ENCODE measurements at places on chromosomes 3 and 15.

DNA sequence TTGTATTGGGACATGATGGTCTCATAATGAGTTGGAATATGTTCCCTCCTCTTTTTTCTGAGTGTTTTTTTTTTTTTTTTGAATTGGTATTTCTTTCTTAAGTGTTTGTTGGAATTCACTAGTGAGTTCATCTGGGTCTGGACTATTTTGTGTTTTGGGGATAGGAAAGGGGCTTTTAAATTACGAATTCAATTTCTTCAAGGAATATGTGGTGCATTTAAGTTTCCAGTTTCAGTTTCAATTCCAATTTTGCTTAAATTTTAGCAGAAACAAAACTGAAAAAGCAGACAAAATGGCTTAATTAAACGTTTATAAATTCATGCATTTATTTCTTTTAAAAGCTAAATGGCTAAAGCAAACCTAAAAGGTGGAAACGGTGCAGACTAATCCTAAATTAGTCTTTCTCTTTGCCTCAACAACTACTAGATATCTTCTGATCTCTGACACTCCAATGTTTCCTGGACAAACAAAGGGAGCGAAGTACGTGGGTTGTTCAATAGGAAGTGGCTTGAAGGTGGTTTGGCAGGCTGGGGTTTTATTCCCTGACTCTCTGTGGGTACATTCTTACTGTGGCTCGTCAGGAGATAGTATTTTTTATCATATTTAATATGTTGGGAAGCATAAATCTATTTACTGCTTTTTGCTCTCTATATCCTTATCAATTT lies 50.0 kb upstream of the CORO2B start:
- no peak for DNase-seq

- no peak for DNase-seq
Observed at GRCh38 chr15:76058714-76059319, 968 bp upstream of the TMEM266 start.

DNA sequence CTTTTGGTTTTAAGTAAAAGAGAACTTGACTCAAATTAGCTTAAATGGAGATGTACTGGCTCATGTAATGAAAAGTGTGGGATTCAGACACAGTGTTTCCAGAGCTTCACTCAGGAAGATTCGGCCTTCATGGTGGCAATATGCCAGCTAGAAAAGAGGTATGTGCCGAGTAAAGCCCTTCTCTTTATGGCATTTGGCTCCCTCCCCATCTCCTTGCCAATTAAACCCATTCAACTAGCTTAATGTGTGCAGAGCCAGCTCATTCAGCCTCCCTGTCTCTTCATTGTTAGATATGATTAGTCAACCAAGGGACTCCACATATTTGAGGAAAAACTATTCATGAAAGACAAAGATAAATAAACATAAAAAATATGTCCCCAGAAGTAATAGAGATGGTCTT lies 15.0 kb upstream of the TRANK1 start:
- DNase-seq: peak; percentile 72

DNA sequence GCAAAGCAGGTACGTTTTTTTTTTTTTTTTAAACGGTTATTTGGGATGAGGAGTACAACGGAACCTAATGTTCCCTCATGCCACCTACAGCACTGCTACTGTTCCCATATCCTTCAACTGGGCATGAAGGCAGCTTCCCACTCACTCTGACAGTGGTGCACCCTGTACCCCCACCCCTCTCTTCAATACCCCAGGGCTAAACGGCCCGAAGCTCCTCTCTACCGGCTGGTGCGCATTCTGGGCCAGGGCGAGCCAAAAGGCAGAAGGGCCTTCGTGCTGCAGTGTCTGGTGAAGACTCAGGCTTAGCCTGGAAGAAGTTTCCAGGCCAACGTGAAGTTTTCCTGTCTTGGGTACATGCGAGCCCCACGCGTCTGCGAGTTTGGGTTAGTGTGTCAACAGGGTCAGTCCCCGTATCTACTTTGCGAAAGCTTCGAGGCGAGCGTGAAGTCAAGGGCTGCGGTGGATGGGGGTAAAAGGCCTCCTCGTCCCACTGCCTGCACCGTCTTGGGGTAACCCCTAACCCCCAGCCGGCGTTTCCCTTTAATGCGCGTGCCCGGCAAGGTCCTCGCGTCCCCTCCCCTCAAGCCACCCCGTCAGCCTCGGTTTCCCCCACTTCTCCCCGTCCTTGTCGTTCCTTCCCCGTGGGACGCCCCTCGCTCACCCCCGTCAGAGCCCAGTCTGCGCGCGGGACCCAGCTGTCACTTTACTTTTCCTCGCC lies 765 bp upstream of the UBE2E2 start:
- DNase-seq: no peak

GRCh38 chr3:85288257-85288656 lies 329.5 kb downstream of the CADM2 start:
- DNase-seq: no peak

GRCh38 chr3:46406443-46406787 lies 451 bp downstream of the CCR5AS start:
- DNase-seq: no peak

DNA sequence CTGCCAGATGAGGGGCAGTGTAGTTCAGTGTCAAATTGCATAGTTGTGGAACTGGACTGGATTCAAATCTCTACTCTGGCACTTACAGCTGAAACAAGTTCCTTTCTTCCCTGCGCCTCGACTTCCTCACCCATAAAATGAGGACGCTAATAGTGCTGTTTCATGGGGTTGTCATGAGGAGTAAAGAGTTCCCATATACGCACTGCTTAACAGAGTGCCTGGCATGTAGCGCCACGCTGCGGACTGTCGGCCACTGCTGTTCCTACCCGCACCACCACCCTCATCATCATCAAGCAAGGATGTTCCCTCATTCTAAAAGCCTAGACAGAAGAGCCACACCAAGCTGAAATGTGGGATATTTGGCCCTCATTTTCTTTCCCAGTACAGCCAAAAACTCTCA lies 91.9 kb downstream of the CHDH start:
- no peak for DNase-seq

DNA sequence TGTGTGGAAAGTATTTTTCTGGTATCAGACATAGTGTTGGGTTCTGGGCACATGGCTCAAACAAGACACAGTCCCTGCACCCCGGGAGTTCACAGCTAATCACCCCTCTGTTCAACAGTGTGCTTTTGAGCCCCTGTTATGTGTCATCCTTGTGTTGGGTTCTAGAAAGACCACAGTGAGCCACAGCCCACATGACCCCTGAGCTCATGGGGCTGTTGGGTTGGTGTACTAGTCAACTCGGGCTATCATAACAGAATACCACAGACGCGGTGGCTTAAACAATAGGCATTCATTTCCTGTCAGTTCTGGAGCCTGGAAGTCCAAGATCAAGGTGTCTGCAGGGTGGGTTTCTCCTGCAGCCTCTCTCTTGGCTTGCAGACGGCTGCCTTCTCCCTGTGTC lies 100.0 kb downstream of the DNAJB8 start:
- DNase-seq: no peak

DNA sequence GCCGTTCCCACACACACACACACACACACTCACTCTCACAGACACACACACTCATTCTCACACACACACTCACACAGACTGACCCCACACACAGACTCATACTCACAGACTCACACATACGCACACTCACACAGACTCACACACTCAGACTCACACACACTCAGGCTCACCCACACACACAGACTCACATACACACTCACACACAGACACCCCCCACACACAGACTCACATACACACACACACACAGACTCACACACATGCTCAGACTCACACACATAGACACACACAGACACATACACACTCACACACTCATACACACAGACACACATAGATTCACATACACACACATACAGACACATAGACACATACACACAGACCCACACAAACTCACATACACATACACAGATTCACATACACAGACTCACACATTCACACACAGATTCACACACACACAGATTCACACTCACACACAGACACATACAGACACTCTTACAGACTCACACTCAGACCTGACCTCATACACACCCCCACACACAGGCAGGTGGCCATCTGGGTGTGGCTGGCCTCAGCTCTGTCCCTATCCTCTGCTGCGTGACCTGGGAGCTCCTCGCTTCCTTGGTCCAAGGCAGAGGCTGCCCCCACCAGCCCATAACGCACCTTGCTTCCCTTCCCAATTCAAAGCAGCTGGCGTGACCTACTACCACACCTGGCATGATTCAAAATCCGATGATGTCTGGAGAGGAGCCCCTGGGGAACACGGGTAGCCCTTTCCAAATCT lies 1.9 kb downstream of the C3orf22 start:
- no peak for DNase-seq

GRCh38 chr3:194386066-194386465 lies 13.0 kb downstream of the GP5 start:
- no peak for DNase-seq

DNA sequence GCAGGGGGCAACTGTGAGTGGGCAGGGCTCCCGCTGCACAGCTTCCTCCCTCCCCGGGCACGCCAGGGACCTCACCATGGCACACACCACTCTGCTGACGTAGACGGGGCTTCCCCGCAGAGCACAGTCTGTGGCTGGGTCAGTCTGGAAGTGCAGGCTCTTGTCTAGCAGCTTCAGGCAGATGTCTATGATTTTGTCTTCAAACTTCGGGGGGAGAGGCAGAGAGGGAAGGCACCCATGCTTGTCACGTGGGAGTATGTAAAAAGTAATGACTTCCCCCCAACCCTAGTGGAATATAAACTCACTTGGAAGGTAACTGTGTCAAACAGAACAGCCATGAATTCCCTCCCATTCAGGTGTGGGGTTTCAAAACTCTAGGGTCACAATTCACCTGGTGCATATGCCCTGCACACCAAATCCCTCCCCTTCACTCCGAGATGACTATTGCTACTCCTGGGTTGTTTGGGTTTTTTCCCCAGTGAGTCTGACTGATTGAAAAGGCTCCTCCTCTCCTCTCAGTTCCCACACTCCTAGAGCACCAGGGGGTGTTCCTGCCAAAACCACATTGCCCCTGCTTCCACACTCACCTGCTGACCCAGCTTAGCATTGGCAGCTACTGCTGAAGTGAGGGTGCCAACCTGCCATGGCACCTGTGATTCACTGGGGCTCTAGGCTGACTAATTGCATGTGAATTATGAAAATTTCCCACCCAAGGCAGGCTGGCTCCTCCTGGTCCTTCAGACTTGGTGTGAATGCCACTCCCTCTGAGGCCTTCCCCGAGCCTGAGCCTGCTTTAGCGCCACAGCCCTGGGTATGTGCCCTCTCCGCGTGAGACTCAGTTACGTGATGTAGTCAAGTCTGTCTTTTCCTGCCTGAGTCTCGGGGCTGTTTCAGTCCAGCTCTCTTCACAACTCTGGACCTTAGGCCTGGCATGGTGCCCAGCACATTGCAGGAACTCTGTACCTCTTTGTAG lies 13.0 kb downstream of the TGM5 start:
- DNase-seq: no peak

- no peak for DNase-seq
Observed at GRCh38 chr3:77096966-77097890, 57.3 kb downstream of the ROBO2 start.

- no peak for DNase-seq
Observed at GRCh38 chr3:30996467-30996866, 102.0 kb upstream of the GADL1 start.

- DNase-seq: no peak
Observed at GRCh38 chr3:115657168-115657567, 33.9 kb downstream of the GAP43 start.

GRCh38 chr3:52983828-52984227 lies 62.0 kb downstream of the SFMBT1 start:
- no peak for DNase-seq

GRCh38 chr3:26596335-26596734 lies 26.2 kb upstream of the LRRC3B start:
- no peak for DNase-seq

- DNase-seq: no peak
Observed at GRCh38 chr3:134366221-134366927, 7.9 kb downstream of the AMOTL2 start.

- DNase-seq: no peak
Observed at GRCh38 chr15:58096529-58097084, 31.1 kb upstream of the ALDH1A2 start.

DNA sequence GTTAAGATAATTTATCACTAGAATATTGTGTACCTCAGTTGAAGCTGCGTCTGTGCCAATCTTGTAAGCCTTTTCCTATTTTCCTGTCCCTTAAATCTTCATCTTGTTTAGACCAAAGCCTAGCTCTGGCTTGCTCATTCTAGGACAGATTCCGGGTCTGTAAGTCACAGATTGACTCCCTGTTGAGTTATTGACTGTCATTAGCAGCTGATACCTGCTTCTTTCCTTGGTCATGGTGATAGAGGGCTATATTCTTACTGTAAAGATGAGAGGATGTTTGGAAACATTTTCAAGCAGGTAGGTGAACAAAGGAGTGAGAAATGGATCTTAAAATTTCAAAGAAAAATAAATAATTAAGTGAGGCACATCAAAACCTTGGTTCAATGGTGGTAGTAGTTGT lies 200.2 kb downstream of the KCNH8 start:
- DNase-seq: no peak

GRCh38 chr15:28014623-28015200 lies 84.4 kb downstream of the OCA2 start:
- DNase-seq: no peak

- DNase-seq: no peak
Observed at GRCh38 chr15:62250186-62250585, 85.1 kb upstream of the C2CD4B start.

- no peak for DNase-seq
Observed at GRCh38 chr3:127050733-127051132, 67.8 kb downstream of the PLXNA1 start.

DNA sequence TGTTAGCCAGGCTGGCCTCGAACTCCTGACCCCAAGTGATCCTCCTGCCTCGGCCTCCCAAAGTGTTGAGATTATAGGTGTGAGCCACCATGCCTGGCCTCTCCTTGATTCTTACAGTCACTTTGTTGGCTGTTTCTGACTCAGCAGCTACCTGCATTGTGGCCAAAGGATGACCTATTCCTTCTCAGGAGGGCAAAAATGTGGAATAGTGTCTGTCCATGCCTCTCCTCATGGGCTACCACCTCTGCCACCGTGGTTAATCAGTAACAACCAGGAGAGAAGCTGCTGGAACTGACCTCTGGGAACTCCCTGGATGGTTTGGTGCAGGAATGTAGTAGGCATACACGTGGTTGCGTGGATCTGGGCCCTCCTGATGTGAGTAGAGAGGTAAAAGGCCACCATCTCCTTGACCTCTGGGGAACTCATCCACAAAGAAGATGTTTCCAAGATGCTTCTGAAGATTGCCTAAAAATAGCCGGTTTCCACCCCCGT lies 63.3 kb downstream of the FLNB start:
- DNase-seq: no peak
